ENCODE measurements at places on chromosomes 13 and 19.

- DNase-seq: no peak
Observed at GRCh38 chr13:81540777-81541176, 1199.9 kb upstream of the SPRY2 start.

- DNase-seq: no peak
Observed at GRCh38 chr13:61777271-61777670, 361.6 kb upstream of the PCDH20 start.

GRCh38 chr13:74226791-74227475 lies 92.7 kb upstream of the KLF12 start:
- DNase-seq: no peak

GRCh38 chr13:112056284-112056727 lies 10.6 kb upstream of the SOX1 start:
- no peak for DNase-seq

DNA sequence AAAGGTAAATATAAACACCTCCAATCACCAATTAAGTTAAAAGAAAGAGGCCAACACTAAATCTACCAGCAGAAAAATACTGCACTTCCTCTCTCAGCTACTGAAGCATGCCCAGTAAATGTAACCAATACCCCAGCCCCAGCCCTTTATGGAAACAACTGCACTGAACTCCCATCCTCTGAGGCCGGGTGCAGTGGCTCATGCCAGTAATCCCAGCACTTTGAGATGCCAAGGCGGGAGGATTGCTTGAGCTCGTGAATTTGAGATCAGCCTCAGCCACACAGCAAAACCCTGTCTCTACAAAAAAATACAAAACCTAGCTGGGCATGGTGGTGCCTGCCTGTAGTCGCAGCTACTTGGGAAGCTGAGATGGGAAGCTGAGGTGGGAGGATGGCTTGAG lies 221.6 kb upstream of the SOX21 start:
- DNase-seq: no peak

- DNase-seq: no peak
Observed at GRCh38 chr13:107035186-107035585, 467.2 kb upstream of the ARGLU1 start.

GRCh38 chr13:27878274-27878673 lies 41.5 kb upstream of the PDX1 start:
- DNase-seq: no peak

DNA sequence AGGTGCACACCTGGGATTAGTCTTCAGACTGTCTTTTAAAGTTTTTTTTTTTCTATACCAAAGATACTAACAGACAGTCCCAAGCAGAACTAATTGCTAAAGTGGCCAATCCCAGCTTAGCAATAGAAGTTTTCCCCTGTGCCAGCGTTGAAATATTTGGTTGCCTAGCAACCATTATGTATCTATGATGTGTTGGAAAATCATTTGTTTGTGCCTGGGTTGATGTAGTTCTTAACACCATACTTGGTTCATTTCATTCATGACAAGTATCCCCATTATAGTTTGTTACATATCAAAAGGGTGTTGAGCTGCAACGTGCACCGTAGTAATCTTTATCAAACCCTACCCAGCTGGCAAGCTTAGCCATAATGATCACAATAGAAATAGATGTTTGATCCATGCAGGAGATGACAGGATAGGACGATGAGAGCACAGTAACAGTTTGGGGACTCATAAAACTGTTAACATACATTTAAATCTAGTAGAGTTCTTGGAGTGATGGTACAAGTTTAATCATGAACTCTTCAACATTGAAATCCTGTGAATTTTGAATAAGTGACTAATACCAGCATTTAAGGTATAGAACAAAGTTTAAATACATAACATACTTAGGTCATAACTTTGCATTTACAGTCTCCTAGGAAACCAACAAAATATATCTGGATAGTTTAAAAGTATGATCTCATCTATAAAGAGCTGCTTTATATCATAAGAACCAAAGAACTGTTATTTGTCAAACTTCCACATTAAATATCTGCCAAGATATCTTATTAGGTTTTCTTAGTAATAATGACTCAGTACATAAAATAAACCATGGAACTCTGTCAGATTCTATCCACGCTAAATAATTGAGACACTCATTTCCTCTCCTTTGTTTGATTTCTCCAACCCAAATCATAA lies 73.4 kb downstream of the MBNL2 start:
- DNase-seq: no peak

DNA sequence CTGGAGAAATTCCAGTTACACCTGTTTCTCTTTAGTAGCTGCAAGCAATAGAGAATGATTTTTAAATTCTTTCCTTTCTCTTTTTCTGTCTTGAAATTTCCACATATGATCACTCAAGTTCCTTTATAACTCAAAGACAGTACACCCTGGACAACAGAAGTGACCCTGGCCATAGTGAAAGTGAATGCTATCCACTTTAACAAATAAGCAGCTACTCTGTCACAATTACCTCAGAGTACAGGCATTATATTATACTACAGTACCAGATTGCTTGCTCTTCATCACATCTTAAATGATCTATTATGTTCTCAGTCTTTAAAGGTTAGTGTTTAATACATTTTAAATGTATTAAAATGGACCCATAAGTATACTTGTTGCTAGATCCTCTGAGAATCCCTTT lies 136.2 kb downstream of the KLF12 start:
- DNase-seq: no peak

- DNase-seq: no peak
Observed at GRCh38 chr13:113559061-113559460, 25.5 kb upstream of the TFDP1 start.

DNA sequence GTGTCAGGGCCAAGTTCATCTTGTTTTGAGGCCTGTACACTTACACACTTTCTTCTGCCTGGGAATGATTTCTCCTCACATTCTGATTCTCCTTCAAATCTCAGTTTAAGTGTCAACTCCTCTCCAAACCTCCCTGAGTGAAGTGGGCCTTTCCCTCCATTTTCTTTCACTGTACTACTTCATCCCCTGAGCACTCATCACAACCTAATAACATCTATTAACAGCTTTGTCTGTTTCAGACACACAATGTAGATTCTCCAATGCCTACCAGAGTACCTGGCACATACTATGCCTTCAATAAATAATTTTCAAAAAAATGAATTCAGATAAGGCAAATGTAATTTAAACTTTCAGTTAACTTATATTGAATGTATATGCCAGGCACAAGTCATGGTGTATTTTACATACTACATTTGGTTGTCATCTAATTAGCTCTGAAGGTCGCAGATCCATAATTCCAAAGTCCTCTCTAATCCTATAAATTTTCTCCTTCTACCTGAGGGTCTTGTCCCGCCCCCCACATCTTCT lies 357 bp upstream of the COG6 start:
- DNase-seq: no peak

Data from stimulated activated CD8-positive, alpha-beta memory T cell treated with anti-CD3 and anti-CD28 coated beads, Interleukin-15, amount 100 ng/mL, for 4 hours (primary cell).